Fibroblast of lung (primary cell): ENCODE measurements at places on chromosomes 11 and 22.

- peak; percentile 94 for DNase-seq
These were observed 45.6 kb downstream of the DENND5A start for GRCh38 chr11:9219572-9219971.

DNA sequence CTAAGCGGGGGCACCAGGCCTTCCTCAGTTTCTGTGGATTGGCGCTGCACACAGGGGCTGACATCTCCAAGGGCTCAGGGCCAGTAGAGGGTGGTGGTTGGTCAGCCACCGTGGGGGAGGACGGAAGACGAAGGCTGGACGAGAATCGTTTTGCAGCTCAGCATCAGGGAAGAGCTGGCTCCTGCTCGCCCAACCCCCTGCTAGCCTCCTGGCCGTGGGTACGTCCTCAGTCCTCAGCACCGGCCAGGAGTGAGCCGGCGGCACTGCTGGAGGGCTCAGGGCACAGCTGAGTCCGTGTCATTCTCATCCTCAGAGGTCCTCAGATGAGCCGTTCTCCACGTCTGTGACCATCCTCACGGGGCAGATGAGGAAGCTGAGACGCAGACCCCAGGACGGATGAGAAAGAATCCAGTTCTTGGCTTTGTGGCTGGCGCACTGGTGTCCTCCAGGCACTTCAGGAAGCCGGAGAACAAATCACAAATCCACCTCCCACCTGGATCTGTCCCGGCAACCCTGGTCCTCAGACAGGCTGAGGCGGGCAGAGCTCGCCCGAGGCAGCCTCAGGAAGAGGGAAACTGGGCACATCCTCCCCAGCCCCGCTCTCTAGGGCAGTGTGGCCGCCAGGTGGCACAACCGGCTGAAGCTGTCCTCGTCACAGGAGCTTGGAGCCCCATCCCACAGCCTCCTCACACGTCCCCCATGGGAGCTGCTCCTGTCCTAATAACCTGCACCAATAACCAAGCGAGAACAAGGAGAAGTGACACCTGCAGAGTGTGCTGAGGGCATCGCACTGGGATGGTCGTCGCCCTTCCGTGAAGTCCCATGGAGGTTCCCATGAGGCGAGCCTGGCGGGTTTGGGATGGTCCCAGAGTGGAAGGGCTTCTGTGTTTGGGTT lies 393.7 kb downstream of the BRD1 start:
- no peak for DNase-seq

GRCh38 chr11:72690166-72690565 lies 15.9 kb upstream of the PDE2A start:
- no peak for DNase-seq

DNA sequence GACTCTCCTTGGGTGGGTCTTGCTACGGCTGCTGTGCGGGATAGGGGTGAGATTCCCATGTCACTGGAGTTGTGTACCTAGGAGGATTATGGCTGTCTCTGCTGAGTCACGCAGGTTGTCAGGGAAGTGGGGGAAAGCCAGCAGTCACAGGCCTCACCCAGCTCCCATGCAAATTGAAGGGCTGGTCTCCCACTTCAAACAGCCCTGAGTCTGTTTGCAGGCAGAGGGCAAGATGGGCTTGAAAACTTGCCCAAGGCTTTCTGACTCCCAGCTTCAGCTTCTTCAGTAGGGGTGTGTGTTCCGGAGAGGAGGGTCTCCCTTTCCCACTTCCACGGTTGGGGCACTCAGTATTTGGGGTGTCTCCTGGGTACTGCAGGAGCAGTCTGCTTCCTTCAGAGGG lies 10.9 kb upstream of the SC5D start:
- DNase-seq: no peak

DNA sequence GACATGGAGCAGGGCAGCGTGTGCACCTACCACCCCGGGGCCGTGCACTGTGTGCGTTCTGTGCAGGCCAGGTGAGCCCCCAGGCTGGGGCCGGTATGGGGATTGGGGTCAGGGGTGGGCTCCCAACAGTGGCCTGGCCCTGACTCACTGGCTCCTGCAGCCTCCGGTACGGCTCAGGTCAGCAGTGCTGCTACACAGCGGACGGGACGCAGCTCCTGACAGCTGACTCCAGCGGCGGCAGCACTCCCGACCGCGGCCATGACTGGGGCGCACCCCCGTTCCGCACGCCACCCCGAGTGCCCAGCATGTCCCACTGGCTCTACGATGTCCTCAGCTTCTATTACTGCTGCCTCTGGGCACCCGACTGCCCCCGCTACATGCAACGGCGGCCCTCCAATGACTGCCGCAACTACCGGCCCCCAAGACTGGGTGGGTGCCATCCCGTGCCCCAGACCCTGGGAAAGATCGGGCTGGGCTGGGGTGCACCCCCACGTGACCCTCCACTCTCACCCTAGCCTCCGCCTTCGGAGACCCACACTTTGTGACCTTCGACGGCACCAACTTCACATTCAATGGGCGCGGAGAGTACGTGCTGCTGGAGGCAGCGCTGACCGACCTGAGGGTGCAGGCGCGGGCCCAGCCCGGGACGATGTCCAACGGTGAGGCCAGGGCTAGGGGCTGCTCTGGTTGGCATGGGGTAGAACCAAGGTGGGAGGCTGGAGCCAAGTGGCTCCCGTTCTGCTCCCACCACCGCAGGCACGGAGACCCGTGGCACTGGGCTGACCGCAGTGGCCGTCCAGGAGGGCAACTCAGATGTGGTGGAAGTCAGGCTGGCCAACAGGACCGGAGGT lies 4.4 kb downstream of the SUSD2 start:
- no peak for DNase-seq

DNA sequence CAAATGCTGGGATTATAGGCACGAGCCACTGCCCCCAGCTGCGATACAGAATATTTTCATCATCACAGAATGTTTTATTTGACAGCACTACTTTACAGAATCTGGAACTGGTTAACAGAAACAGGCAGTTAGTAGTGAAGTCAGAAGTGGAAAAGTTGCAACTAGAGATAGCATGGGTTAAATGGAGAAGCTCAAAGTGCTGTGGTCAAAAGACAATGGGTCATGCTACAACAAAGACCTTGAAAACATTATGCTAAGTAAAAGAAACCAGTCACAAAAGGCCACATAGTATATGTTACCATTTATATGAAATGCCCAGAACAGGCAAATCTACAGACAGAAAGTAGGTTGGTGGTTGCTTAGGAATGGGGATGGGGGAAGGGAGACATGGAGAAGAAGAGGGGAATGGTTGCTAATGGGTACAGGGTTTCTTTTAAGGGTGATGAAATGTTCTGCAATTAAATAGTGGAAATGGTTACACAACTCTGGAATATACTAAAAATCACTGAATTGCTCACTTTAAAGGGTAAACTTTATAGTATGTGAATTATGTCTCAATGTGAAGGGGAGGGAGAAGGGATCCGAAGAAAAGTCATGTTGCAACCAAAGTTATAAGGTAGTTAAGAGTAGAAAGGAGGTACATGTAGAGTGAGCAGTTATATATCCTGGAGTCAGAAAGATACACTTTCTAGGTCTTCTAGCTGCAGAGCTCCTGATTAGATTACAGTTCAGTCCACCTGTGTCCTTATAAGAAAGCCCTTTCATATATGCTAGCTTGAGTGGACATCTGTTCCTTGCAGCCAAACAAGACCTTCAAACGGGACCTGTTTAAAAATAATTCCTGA lies 46.3 kb upstream of the RAPSN start:
- DNase-seq: no peak

GRCh38 chr11:76282811-76283595 lies 76.7 kb upstream of the WNT11 start:
- no peak for DNase-seq

DNA sequence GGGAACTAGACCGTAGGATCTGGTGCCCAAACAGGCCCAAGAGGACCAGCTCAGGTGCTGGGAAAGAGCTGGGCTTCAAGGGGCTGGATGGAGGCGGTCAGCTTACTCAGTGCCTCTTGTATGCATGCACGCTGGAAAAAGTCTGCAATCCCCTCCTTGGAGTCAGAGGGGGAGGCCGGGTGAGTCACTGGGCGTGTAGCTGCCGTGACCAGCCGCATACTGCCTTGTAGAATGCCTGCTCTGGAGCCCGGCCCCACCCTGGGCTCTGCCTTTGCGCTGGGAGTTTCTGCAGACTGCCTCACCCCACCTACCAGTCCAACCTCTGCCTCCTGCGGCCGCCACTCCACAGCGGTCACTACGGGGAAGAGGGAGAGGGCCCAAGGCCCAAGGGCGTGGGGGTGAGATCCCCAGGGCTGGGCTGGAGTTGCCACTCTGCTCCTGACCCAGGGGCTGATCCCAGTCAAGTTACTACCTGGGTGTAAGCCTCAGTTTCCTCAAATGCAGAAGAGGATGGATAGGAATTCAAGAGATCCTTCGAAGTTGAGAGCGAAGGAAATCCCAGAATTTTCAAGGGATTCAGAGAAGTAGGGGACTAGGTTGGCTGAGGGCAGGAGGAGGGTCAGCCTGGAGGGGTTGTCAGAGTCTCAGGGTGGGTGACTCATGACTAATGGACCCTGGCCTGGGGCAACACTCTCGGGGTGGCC lies 4.2 kb downstream of the MRGPRF start:
- peak; percentile 98 for DNase-seq

DNA sequence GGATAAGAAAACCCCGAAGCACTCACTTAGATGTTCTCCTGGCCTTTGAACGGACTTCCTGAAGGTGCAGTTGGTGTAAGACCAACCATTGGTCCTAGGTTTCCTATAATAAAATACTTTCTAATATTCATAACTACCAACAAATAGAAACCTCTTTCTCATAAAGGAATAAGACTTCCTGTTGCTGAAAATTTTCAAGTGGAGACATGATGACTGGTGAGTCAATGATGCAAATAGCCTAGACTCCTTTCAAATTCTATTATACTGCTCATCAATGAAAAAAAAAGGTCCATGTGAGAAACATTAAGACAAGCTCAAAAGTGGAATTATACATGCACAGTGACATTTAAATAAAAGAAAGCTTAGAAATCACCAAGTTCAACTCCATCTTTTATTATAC lies 862.8 kb downstream of the FAM181B start:
- no peak for DNase-seq

GRCh38 chr11:15222777-15223176 lies 108.1 kb downstream of the INSC start:
- DNase-seq: no peak

GRCh38 chr22:44202261-44202789 lies 21.6 kb downstream of the PARVG start:
- DNase-seq: peak; percentile 79

- DNase-seq: no peak
These were observed 111.2 kb upstream of the ALX4 start for GRCh38 chr11:44421090-44421675.

DNA sequence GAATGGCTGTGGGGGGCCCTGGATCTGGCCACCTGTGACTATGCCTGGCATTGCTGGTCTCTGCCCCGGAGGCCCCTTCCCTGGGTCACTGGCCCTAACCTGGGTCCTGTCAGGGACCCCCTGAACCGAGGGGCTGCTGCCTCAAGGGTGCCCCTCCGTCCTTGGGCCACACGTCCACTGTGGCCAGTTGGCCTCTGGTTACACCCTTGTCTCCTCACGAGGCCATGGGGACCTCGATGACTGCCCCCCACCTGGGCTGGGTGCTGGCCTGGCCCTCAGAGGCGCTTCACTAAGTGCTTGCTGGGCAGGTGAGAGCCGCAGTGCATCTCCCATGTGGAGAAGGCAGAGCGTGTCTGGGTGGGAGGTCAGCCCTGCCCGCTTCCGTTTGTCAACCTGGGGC lies 27.3 kb upstream of the FGF19 start:
- no peak for DNase-seq

DNA sequence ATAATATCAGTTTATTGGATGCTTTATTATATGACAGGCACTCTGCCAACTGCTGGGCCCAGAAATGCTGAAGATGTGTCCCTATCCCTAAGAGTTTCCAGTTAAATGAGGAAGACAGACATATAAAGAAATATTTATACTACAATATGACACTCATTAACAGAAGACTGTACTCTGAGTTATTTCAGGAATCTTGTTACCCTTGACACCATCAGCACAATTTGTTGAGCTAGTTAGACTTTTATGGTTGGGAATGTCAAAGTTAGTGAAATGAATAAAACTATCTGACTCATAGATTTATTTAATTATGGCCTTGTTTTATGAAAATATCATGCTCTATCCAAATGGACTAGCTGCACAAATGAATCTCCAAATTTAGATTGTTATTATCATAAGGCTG lies 25.6 kb upstream of the MSANTD4 start:
- no peak for DNase-seq

DNA sequence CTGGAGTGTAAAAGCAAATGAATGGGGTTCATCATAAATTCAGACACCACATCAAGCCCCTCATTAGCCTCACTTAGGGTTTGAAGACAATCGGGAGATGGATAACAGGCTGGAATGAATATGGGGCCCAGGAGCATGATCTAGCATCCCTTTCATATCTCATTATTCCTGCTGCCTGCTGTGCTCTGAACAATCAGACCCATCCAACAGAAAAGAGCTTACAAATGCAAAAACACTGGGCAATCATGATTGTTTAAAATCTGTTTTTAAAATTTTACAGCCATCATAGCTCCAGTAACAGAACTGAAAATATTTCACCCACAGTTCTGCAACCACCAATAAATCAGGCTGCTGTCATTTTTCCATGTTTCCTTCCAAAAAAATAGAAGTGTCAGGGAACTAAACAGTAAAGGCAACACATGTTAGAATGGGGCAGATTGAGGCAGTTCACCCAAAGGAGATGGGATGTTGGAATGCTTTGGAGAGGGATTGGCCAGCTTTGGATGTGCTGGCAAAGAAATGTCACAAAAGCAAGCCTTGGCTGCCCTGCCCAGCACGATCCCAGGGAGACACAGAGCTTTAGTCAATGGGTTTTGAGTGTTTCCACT lies 47.8 kb upstream of the BMAL1 start:
- no peak for DNase-seq

GRCh38 chr11:34176751-34177209 lies 71.4 kb downstream of the NAT10 start:
- no peak for DNase-seq

- DNase-seq: peak; percentile 91
These were observed 2.2 kb upstream of the C11orf16 start for GRCh38 chr11:8934742-8935488.

- no peak for DNase-seq
These were observed 804.9 kb downstream of the BRD1 start for GRCh38 chr22:49022816-49023160.

GRCh38 chr22:46349238-46349637 lies 13.7 kb downstream of the TRMU start:
- no peak for DNase-seq

DNA sequence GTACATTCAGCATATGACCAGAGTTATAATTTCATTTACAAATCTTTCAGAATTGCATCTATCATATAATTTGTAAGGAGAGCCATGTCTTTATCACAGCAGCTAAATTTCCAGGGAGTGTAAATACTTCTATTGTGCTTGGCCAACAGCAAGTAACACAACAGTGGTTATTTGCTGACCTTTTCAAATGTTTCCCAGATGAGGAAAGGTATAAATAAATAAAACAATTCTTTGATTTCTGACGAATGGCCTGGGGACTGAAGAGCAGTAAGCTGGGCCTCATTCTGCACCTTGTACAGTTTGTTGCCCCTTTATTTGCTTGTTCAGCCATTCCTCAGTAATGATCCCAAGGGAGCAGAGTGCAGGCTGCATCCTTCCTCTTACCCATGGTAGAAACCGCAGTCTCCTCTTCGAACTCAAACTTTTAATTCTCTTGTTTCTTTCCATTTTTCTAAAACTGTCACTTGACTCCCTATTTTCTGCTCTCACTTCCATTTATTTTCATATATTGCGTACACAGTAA lies 132.8 kb downstream of the DDX10 start:
- no peak for DNase-seq
